ENCODE measurements at places on chromosomes 3 and 15.
A peak's percentile ranks its signal among the peaks of the same experiment; 100 is the strongest.

- DNase-seq: no peak
Observed at GRCh38 chr3:147418808-147419701, 9.9 kb downstream of the ZIC1 start.

- DNase-seq: no peak
Observed at GRCh38 chr3:50347187-50347813, 1.8 kb upstream of the ZMYND10 start.

DNA sequence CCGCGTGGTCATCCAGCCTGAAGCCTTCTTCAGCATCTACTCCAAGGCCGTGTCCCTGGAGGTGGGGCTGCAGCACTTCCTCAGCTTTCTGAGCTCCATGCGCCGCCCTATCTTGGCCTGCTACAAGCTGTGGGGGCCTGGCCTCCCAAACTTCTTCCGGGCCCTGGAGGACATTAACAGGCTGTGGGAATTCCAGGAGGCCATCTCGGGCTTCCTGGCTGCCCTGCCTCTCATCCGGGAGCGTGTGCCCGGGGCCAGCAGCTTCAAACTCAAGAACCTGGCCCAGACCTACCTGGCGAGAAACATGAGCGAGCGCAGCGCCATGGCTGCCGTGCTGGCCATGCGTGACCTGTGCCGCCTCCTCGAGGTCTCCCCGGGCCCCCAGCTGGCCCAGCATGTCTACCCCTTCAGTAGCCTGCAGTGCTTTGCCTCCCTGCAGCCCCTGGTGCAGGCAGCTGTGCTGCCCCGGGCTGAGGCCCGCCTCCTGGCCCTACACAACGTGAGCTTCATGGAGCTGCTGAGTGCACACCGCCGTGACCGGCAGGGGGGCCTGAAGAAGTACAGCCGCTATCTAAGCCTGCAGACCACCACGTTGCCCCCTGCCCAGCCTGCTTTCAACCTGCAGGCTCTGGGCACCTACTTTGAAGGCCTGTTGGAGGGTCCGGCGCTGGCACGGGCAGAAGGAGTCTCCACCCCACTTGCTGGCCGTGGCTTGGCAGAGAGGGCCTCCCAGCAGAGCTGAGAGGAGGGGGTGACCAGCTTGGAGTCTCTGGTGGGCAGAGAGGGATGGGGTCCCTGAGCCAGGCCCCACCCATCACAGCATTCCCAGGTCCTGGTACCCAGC lies 37.9 kb downstream of the GOLGA6A start:
- no peak for DNase-seq

DNA sequence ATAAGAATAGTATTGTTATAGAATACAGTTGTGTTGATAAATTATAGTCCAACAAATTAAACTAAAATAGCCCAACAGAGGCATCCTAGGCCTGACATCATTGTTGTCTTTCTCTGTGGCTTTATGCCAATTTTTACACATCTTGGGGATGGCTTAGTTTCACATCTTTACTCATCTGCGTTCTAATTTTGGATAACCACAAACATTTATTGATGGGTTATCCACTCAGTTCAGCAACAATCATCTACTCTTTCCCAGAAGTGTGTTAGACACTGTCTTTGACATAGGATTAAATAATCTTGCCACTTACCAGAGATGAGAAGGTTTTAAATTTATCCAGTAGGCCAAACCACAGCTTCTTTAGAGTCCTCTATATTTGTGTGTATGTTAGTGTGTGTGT lies 120.8 kb upstream of the PHLDB2 start:
- DNase-seq: no peak

DNA sequence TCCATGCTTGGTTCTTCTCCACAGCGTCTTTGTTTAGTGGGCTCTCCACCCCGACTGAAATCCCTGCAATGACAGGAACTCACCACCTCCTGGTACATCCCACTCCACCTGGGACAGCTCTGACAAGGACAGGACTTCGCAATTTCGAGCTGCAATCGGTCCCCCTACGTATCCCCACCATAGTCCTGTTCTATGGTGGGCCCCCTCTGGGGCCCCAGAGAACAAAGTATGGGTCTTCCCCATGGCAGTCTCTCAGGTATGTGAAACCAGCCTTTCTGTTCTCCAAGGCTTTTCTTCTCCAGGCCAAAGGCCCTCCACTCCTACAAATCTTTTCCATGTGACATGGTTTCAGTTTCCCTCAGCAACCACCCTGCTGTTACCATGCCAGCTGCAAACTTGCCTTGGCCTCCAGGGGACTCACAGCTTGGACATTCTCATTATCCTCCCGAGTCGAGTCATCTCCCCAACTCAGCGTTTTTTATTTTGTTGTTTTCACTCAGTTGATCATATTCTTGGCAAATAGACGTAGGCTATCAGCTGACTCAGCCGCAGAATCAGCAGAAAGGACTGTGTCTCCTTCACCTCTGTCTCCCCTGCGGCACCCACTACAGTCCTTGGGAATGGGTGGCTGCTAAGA lies 233.3 kb downstream of the OPA1 start:
- peak; percentile 95 for DNase-seq

DNA sequence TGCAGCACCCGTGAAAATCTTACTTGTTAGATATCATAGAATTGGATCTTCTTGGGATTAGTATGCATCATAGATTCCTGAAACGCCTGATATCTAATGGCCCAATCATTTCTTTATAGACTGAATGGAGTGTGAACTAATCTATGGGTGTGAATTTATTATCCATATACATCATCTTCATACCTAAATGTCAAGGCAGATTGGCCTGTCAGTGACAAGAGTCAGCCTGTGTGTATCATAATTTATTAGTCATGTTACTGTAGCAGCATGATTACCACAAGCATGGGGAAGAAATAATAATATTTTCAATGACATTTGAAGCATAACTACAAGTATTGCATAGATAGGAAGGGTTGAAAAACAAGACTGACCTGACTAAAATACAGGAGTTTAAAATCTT lies 235.8 kb downstream of the RAP2B start:
- no peak for DNase-seq

DNA sequence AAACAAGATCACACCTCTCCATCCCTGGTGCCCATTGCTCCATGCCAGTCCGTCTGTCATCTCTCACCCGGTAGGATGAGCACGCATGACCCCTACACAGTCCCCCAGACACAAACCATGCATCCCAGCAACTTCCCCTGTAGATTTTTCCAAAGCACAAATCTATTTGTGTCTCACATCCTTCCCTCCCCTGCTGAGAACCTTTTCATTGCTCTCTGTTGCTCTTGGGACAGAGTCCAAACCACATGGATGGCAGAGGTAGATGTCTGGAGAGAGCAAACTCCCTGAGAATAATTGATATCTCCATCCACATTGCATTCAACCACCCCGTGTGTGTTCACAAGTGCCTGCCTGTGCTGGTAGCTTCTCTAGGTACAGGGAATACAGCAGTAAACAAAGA lies 29.9 kb upstream of the LRTM1 start:
- no peak for DNase-seq

GRCh38 chr3:71701251-71701762 lies 23.9 kb downstream of the EIF4E3 start:
- DNase-seq: peak; percentile 30

DNA sequence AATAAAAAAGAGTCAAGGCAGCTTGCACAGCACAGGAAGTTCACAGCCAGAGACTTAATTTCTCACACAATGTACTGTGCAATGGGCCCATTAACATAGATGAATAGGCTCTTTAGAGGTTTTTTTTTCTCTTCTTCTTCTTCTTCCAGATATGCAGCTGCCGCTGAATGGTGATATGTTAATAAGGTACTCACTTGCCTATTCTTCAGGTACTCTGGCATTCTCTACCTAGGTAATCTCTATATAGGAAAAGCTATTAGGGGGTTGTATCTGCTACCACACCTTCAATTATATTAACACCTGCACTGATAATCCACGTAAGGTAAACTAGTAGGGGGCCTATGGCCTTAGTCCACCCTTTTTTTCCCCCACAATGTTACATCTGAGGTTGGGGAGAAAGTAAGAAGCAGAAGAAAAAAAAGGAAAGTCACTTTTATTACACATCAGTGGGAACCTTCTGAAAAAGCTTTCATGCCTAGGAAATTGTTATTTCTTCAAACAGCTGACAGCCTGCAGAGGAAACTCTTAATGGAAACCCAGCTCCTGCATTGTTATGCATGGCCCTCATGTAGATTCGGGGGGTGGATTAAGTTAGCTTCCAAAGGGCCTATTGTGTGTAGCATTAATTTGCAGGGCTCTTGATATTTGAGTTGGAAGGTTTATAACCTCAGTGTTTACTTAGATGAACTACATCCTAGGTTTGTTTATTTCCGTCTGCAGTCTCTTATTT lies 525.5 kb downstream of the ZIC1 start:
- DNase-seq: no peak

DNA sequence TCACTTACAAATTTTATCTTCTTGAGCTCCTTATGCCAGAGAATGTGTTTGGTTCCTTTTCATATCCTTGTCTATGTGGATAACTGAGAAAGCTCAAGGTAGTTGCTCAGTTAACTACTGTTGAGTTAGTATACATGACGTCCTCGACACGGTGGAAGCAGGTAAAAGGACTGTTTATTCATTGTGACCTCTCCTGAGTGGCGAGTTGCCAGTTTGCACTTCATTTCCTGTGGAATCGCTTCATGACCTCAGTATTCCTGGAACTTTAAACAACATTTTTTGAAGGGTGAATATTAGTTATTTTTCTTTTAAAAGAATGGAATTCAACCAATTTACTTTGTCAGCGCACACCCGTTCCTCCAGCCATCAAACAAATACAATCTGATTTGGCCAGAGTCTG lies 1.2 kb upstream of the TPRG1 start:
- no peak for DNase-seq

DNA sequence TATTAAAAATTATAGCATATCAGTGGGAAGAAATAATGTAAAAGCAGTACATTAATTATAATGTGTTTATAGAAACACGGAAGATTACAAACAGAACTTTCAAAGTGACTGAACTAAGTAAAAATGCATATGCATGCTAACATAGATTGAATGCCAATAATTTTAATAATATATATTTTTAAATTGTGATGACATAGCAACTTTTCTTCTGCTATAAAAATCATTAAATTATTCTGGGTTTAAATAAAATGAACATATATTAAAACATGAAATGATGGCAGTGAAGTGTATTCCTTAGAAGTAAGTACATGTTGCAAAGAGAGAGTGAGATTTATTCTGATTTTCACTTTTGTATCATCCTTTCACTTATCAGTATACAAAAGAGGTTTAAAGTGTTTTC lies 128.9 kb downstream of the CHL1 start:
- DNase-seq: no peak

GRCh38 chr3:60282866-60283265 lies 968.4 kb downstream of the FHIT start:
- DNase-seq: no peak

GRCh38 chr3:112371569-112371968 lies 38.6 kb downstream of the CD200 start:
- DNase-seq: no peak

DNA sequence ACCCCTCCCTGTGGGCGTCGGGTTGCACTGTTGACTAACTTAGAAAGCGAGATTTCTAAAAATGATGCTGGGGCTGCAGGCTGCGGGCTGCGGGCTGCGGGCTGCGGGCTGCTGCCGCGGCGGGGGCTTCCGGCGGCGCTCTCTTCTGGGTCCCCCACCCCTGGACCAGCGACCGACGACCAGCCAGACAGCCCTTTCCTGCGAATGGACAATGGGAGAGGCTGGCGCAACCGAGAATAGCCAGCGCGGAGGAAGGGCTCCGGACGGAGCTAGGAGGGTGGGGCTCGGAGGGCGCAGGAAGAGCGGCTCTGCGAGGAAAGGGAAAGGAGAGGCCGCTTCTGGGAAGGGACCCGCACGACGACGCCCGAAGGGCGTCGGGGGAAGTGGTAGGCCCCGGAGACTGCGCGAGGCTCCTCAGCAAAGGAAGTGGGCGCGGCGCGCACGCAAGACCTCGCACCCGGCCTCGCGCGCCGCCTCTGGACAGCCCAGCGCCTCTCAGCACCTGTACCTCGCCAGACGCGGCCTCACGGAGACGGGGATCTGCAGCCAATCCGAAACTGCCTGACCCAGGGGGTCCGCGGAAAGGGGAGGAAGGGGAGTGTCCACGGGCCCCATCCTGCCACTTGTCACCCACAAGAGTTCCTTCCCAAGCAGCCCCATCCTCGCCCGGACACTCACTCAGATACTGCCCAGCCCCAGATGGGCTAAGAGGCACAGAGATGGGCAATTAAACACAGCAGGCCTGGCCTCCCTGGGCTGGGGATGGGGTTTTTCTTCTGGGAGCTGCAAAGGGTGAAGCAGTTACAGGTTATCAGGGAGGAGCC lies 70.7 kb downstream of the SLC12A8 start:
- no peak for DNase-seq

GRCh38 chr3:23183731-23184130 lies 19.4 kb upstream of the UBE2E2 start:
- DNase-seq: no peak

DNA sequence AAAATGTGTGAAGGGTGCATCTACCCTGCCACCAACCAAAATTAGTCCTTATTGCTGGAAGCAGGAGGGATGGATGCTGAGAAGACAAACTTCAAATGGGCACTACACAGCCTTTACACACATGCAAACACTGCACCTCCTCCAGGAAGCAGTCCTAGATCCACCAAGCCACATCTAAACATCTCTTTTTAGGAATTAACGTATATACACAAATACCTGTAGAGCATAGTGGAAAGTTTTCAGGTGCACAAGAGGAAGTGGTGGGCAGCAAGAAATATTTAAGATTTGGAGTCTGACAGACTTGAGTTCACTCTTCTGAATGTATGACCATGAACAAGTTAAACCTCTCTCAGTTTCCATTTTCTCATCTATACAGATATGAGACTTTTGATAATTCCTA lies 456.6 kb upstream of the PROK2 start:
- no peak for DNase-seq

DNA sequence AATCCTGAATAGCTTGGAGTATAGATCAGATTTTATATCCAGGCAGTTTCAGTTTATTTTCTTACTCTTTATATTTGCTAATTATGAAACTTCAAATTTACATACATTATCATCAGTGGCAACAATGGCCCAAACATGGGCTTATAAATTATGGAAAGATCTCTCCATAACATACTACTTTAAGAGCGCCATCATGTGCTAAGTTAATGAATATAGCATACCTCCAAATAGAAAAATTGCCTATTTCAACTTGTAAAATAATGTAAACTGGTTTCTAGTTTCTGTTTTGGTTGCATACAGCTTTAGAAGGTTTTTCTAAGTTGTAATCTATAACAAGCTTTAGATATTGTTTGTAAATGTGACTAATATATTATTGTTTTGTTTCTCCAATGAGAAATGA lies 531.3 kb upstream of the UBE2E2 start:
- DNase-seq: no peak

DNA sequence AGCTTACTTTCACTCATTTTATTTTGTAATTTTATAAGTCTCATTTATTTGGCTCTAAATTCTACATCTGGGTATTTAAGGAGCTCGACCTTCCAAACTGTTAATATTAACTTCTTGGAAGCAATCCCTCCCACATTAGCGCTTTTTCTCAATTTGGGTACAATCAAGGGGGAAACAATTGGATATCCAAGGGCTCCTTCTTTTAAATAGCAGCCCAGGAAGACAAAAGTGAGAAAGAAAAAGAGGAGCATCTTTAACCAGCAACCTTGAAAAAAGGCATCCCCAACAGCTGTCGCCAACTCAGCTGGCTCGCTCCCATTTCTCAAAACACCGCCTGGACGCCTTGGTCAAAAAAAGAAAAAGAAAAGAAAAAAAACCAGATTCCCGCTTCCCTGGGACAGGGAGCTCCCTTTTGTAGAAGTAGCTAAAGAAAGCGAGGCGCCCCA lies 873 bp downstream of the C3orf70 start:
- no peak for DNase-seq

- no peak for DNase-seq
Observed at GRCh38 chr3:96705895-96706294, 108.5 kb upstream of the EPHA6 start.
